ENCODE measurements at places on chromosomes 1 and 21.

DNA sequence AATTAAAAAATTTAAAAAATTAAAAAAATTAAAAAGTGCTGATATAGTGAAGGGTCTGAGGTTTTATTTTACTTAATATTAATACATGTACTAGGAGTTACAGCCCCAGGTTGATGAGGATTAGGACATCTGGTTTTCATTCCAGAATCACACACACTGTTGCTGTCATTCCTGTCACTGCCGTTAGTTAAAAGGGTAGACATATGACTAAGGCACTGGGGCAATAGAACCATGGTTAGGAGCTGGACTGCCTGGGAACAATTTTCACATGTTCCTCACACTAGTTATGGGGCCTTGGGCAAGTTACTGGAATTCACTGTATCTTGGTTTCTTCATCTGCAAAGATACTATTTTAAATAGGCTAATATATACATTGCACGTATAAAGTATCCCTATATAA, 191.8 kb upstream of the DPYD start:
- no peak for DNase-seq

- no peak for DNase-seq
Observed at GRCh38 chr1:3530086-3530925, 75.8 kb downstream of the ARHGEF16 start.

GRCh38 chr1:209319549-209319948, 264.0 kb upstream of the CAMK1G start:
- no peak for DNase-seq

DNA sequence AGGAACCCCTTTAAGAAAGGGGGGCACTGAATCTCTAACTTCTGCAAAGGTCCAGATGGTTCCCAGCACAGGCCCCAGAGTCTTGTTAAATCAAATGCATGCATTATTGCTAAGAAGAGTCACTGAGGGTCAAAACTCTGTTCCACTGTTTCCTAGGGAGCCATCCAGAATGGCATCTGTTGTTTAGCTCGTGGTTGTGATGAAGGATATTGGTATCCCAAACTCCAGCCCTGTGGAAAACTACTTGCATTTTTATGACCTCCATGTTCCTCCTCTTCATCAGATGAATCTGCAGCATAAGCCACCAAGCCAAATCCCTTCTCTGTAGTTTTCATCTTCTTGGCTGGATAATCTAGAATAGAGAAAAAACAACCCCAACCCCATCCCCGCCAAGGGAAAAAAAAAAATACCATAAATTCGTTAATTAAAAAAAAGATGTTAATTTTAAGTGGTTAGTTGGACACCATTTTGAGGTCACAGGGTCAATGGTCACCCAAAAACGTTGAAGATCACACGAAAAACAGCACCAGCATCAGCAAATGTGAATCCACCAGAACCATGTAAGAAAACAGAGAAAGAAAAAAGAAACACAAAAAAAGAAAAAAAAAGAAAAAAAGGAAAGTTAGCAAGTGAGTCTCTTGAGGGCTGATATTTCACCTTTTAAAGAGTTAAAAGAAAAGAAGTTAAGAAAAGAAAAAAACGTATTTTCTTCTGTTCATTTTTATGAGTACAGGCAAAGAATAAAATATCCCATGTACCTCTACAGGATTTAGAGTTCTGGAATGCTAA, 3.0 kb upstream of the RIT1 start:
- no peak for DNase-seq

DNA sequence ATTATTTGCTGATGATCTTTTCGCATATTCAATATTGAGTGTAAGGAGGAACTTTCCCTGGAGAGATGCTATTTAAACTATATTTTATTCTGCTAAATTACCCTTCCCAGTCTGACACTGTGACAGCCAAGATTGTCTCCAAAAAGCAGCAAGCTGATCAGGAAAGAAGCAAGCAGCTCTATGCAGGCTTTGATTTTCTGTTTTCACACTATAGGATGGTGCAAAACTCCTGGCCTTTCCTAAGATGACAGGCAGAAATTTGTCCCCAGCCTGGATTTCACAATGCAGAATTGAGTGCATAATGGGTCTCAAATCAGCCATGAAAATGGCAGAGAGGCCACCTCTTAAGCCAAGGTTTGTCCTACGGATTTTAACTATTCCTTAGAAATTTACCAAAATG, 1.1 kb downstream of the SGIP1 start:
- no peak for DNase-seq

DNA sequence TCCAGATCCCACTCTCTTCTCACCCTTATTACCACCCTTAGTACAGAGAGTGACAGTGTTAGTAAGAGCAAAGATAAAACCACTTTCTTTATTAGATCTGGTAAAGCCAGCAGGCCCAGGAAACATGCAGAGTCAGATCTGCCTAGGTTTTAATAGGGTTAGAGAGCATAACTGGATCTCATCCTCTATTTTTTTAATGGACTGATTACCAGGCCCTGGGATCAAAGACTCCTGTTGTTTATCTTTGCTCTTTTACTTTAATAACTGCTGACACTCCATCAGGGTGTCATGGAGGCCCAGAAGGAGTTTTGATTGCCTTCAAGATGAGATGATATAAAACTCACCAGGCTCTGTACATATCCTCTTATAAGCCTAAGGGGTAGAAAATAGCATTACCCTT, 45.3 kb upstream of the RGS5 start:
- no peak for DNase-seq

- DNase-seq, result no peak
Observed at GRCh38 chr1:63797056-63797726, 23.4 kb downstream of the ROR1 start.
